Activated CD8-positive, alpha-beta T cell treated with anti-CD3 and anti-CD28 coated beads, Interleukin-2, amount 10 ng/mL, durations not matched to agents 7 days and 5 days (primary cell): ENCODE measurements at places on chromosomes 1 and 21. TPM values are rescaled to one million over a fixed set of nuclear protein-coding genes. Genes with fewer than 3 reads are reported as not detected.

Gene OR2M5
- not detected for total RNA-seq

Gene SPRR2A
- total RNA-seq, result not detected

Gene MMP23B
- total RNA-seq, result 1.7 TPM

Gene C1orf116
- total RNA-seq, result not detected

DNA sequence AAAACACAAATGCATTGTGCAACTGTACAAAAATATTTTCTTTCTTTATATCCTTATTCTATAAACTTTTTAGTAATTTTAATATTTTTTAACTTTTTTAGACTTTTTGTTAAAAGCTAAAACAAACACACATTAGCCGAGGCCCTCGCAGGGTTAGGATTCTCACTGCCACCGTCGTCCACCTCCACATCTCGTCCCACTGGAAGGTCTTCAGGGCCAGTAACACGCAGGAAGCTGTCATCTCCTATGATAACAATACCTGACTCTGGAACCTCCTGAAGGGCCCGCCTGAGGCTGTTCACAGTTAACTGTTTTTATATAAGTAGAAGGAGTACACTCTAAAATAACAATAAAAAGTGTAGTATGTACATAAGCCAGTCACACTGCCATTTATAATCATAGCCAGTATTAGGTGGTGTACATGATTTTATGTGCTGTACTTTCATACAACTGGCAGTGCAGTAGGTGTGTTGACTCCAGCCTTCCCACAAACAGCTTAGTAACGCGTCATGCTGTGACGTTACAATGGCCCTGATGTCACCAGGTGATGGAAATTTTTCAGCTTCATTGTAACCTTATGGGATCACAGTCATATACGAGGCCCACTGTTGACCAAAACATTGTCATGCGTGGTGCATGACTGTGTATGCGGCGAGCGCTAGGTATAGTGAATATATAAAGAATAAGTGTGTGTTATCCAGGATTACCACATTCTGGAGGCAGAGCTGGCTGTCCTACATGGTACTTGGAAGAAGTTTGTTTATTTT lies 8.8 kb downstream of the TFF2 start:
- no peaks in the 10 kb centered on the region for H3K36me3 ChIP-seq
- H3K27ac ChIP-seq, result no peak overlapping the region
- no peak for DNase-seq
- H3K4me3 ChIP-seq, result no peak overlapping the region
- H3K27me3 ChIP-seq, result peaks cover 8% of the 10 kb centered on the region

- DNase-seq, result no peak
- H3K27me3 ChIP-seq, result no peaks in the 10 kb centered on the region
- H3K4me3 ChIP-seq, result no peak overlapping the region
- no peaks in the 10 kb centered on the region for H3K36me3 ChIP-seq
These were observed 271.6 kb downstream of the PBX1 start for GRCh38 chr1:164830628-164831027.

DNA sequence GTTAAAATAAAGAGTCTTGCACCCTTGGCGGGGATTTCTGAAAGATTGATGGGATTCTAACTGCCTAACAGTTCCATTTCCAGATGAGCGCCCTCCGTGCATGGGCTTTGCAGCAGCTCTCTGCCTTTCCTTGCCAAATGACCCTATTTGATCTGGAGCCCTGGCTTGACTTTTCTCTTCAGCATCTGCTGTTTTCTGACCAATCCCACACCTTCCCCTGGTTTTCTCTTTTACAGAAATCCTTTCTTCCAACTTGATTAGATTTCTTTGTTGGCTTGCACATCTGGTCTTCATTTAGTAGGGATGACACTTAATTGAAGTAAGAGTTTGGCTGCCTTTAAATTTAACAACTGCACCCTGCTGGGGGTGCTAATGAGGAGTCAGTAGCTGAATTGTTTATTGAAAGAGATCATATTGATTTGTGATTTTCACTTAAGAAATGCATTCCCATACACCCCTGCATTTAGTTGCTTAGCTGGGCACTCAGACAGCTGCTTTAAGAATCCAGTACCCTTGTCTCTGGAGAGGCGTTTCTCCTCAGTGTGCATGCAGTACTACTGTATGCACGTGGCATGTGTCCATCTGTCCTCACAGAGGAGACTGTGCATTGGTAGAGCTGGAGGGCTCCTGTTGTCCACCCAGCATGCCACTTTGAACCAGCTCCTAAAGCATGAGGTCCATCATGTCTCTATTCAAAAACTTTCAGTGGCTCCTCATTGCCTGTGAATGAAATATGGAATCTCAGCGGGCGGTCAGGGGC lies 99.7 kb downstream of the NOS1AP start:
- H3K27ac ChIP-seq, result no peak overlapping the region
- H3K4me1 ChIP-seq, result no peaks in the 10 kb centered on the region
- no peaks in the 10 kb centered on the region for H3K27me3 ChIP-seq
- no peak for DNase-seq
- H3K36me3 ChIP-seq, result no peaks in the 10 kb centered on the region

DNA sequence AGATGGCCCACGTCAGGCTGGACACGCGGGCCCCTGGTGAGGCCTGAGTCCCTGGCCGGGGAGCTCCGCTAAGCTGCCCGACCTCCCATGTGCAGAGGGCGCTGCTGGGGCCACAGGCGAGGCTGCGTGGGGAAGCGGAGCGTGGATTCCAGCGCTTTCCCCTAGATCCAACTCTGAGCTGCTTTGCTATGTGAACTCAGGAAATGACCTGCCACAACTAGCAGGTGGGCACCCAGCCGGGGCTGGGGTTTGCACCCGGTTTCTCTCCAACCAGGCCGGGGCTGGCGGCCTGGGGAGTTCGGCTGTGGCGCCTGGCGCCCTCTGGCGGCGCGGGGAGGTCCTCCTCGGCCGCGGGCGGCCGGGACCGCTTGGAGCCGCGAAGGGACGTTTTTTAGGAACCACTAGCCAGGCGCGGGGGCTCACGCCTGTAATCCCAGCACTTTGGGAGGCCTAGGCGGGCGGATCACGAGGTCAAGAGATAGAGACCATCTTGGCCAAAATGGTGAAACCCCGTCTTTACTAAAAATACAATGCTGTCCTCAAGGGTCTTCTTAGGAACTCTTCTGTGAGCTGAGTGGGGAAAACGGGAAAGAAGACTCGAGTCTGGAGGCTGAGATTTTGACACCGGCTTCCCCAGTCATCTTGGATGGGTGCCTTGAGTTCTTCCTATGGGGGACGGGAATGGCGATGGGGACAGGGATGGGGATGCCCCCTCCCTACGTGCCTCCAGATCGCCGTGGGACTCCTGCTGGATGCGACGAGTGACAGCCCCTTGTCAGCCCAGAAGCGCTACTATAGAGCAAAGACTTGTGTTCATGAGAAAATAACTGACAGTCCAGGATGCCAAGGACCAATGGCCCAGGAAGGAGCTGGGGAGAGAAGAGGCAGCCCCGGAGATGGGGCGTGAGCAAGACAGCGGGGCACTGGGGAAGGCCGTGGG lies 12.6 kb downstream of the PYCR2 start:
- no peak overlapping the region for H3K27ac ChIP-seq
- no peak overlapping the region for H3K4me3 ChIP-seq
- H3K36me3 ChIP-seq, result peaks cover 2% of the 10 kb centered on the region
- H3K27me3 ChIP-seq, result no peaks in the 10 kb centered on the region
- peaks cover 19% of the 10 kb centered on the region for H3K4me1 ChIP-seq
